ENCODE measurements at places on chromosomes 11 and 22.

DNA sequence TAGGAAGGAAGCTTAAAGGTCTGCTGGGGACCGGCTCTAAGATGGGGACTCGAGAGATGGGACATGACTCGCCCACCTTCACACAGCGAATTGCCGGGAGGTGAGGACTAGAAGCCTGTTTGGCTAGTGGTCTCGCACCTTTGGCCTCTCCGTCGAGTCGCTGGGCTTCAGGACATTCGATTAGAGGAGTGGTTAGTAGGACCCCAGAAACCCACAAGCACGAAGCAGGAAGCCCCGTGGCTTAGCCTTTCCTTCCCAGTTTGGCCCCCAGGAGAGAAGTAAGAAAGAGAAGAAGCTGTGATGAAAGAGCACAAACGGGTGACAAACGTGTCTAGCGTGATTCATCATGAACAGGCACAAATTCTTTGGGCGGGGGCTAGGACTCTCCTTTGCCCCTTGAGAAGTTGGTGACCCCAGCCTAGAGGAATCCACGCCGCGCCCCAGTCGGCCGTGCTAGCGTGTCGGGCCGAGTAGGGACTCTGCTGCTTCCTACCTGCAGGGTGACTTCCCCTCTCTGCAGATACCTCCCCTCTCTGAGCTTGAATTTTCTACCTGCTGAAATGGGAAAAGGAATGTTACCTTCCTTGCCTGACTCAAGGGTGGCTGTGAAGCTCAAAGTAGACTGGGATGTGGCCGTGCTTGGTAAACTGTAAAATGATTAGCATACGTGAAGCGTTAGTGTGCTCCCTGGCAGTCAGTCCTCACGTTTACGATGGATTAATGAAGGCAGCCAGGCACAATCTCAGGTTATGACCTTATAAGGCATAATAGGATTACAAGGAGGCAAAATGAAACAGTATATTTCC, 1.1 kb upstream of the ADM start:
- no peak for DNase-seq

DNA sequence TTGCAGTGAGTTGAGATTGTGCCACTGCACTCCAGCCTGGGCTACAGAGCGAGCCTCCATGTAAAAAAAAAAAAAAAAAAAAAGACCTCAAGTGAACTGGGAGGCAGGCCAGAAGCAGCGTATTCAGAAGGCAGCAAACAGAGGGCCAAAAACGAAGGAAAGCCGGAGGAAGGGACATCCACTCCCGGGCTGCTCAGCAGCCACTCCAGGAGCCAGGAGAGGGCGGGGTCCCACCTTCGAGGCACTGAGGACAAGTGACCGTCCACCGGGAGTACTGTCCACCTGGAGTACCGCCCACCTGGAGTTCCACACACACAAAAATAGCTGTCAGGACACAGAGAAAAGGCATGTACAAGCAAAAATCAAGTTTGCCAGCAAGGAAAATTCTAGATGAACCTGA, 5.5 kb downstream of the TOLLIP start:
- DNase-seq, result no peak

DNA sequence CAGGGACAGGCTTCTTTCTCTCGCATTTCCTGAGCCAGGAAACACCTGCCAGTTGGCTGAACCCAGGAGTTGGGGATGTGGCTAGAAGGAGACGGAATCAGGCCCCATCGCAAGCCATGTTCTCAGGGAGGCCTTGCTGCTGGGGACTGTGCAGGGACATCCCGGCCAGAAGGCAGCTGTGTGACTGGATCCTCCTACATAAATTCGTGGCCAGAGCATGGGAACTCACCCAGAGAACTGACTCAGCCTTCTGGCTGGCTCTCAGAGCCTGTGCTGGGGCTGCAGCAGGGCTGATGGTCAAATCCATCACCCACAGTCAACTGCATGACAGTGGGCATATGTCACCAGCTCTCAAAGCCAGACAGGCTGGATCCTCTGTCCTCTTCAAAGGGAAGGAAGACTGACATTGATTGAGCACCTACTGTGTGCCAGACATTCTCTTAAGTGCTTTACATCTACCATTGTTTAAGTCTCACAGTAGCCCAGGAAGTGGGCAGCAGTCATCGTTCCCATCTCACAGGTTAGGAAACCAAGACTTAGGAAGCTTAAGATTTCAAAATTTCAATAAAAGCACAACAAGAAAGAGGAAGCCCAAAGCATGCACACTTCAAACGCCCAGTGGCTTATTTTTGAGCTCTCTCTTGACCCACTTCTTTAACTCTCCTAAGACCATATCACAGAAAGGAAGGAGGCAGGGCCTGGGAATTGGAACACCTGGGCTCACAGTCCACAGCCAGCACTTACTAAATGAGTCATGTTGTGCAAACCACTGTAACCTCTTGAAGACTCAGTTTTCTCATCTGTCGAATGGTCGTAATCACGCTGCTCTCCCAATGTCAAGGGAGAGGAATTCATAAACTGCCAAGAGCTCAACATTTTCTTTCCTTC, 30.9 kb upstream of the CACNG2 start:
- DNase-seq, result no peak

- DNase-seq, result no peak
Measured at GRCh38 chr11:1654388-1655167, 25.0 kb downstream of the KRTAP5-5 start.

GRCh38 chr22:30650508-30651116, 15.0 kb downstream of the SLC35E4 start:
- no peak for DNase-seq

DNA sequence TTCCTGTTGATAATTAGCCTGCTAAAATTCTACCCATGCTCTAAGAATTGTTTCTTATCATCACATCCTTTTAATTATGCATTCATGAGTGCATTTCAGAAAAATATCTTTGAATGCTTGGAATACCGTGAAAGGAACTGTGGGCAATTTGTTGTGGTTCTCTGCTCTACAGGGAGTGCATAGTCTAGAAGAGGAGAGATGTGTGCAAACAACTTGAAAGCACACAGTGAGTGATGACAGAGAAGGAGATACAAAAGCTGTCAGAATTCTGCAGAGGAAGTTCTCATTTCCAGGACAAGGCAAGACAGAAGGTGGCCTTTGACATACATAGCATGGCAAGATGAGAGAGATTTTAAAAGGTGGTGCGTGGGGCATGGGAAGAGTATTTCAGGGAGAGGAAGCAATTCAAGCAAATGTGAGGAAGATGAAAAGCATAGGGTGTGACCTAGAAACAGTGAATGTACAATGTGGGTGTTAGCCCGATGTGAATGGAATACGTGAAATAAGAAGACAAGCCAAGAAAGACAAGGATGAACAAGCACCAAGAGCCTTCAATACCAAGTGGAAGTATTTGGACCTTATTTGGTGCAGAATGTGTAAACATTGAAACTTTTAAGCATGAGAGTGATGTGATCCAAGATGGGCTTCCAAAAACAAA, 5.0 kb downstream of the MMP8 start:
- no peak for DNase-seq

GRCh38 chr11:99068832-99069231, 48.1 kb downstream of the CNTN5 start:
- no peak for DNase-seq

DNA sequence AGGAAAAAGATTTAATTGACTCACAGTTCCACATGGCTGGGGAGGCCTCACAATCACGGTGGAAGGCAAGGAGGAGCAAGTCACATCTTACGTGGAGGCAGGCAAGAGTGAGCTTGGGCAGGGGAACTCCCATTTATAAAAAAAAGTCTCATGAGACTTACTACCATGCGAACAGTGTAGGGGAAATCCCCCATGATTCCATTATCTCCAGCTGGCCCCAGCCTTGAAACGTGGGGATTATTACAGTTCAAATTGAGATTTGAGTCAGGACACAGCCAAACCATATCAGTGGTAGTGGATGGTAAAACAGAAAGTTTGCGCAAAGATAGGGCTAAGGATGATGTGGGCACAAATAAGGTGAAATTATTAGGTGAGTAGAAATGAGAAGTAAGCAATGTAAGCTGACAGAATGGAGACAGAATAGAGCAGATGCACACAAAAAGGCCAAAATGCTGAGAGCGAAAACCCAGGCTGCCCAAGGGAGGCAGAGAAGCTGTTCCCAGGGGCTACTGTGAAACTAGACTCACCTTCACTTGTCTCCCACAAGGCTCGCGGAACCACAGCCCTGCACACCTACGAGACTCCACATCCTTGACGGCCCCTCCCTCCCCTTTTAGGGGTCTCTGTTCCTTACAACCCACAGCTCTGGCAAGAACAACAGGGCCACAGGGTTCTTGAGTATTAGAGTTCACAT, 377.6 kb downstream of the CADM1 start:
- no peak for DNase-seq

GRCh38 chr22:46163557-46163888, 13.2 kb downstream of the PPARA start:
- no peak for DNase-seq

GRCh38 chr11:9825315-9825714, 161.4 kb downstream of the SWAP70 start:
- no peak for DNase-seq

Measured in stimulated activated CD8-positive, alpha-beta memory T cell treated with anti-CD3 and anti-CD28 coated beads, Interleukin-4, amount 100 ng/mL, for 1 hour (primary cell).